ENCODE measurements at places on chromosomes 12 and 14.

- DNase-seq: no peak
These were observed 61.7 kb downstream of the LRFN5 start for GRCh38 chr14:41668356-41668755.

DNA sequence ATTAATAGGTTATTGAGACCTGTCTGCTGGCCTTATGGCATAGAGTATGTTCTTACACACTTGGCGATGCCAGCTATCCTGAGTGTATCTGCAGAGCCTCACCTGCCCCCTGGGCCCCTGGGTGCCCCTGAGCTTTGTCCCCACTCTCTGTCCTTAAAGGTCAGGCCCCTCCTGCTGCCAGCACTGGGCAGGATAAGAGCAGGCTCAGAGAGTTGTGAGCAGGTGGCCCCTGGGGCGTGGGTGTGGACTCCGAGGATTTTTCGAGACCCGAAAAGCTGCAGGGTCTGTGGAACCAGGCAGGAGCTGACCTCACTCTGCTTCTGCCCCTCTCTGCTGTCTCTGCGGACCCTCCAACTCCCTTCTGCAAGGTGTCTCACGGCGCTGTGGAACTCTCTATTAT is 8.2 kb downstream of the HIP1R start:
- DNase-seq: no peak

GRCh38 chr12:58966939-58967338 is 46.6 kb upstream of the LRIG3 start:
- DNase-seq: no peak

DNA sequence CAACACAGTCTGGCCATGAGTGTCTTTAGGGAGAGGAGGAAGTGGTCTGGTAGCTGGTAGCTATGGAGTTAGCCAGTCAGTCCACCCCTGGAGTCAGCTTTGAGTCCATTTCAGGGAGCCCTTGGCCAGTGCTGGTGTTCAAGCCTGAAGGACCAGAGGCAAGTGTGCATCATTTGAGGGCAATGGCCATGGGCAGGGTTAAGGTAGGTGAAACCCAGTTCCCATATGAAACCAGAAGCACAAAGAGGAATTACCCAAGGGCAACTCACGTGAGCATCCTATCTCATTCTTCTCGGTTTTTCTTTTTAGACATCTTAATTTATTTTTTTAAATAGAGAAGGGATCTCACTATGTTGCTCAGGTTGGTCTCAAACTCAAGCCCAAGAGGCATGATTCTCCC is 61.3 kb upstream of the ACTN1 start:
- no peak for DNase-seq

GRCh38 chr14:71321574-71322315 is 414.5 kb downstream of the PCNX1 start:
- DNase-seq: no peak

DNA sequence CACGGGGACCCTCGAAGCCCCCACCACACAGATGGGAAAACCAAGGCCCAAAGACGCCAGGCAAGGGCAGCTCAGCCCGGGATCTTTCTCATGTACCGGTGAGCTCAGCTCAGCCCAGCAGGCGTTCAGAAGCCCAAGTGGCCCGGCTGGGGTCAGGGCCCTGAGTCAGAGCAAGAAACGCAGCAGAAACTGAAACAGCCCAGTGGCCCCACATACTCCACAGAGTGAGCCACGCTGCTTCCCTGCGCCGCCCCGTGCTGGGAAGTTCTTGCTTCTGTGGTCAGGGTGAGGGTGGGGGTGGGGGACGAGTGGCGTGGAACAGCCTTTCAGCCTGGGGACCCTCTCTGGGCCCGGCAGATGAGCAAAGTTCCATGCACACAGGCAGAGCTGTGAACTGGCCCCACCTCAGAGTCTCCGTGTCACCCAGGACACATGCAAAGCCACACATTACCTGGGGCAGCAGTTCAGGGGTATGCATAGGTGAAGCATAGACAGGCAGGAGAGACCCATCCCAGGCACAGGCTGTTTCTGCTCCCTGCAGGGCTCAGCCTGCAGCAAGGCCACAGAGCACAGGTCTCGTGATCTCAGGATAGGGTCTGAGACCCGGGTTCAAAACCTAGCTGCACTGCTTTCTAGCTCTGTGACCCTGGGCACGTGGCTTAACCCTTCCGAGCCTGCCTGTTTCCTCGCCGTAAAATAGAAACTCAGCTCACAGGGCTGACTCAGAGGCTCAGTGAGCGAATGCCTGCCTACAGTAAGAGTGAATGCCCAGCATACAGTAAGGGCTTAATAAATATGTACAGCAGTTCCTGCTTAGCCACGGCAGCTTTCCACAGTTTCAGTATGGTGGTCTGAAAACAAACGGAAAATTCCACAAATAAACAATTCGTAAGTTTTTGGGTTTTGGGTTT is 21.6 kb downstream of the NCOR2 start:
- DNase-seq: peak; percentile 60

GRCh38 chr12:126342866-126343265 is 1277.6 kb downstream of the AACS start:
- DNase-seq: no peak

- DNase-seq: no peak
These were observed 37.8 kb upstream of the DDHD1 start for GRCh38 chr14:53190938-53191337.

DNA sequence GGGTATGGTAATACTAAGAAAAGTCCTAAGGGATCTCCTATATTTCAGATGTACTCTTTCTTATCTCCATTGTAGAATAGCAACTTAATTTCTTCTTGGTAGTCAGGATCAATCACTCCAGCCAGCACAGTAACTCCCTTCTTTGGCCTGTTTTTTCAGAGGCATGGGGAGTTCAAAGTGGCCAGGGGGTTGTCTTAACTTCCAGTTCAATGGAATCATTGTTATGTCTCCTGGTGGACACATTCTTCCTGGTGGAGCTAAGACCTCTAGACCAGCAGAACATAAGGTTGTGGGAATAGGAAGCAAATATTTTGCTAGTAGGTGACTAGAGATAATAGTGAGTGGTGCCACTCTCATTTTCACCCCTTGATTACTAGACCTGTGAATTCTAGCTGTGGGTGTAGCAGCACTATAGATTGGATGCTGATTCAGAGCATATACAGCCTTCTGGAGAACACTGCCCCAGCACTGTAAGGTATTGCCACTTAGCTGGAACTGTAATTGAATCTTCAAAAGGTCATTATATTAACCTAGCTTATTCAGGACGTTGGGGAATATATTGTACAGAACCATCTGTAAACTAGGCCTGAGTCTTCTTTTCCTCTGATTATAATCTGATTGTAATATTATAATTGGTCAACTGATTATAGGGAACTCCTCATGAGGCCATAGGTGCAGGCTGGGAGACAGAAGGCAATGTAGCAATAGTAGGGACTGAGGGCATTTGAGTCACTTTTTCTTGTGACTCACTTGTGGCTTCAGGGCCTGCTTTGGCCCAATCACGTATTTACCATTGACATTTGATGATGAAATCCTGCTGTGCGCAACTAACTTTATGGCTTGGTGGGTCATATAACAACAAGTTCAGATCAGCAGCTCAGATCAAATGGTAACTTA is 60.2 kb upstream of the ATP2B1 start:
- DNase-seq: no peak

DNA sequence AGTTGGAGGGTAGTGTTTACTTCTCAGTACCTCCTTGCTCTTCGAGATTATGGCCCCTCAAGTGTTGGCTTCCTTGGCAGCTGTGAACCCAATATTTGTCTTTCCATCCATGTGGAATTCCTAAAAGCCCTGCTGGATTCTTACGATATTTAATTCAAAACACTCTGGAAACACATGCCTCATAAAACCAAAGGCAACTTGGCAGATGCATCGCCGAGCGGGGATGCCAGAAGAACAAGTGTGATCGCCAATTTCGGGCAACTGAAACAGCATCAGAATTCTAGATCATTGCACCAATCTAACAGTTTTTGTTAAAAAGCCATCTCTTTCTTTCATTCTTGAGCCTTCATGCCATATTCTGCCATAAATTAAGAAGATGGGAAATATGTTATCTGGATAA is 934.4 kb downstream of the AACS start:
- DNase-seq: no peak

- DNase-seq: no peak
These were observed 48.3 kb downstream of the NPAS3 start for GRCh38 chr14:32986791-32987540.

DNA sequence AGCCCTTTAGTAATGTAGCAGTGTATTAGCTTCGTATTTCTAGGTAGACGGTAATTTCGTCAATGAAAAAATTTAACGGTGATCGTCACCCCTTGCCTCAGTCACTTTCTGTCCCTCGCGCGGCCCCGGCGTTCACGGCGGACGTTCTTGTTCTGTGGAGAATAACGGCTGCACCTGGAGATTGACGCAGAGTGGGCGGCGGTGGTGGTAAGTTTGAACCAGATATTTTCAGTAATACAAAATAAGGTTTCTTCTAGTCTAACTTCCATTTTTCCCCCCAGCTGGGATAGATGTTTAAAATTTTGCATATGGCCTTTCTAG is 341 bp downstream of the ZNF10 start:
- DNase-seq: peak; percentile 52

GRCh38 chr14:68942296-68943035 is 36.6 kb downstream of the ACTN1 start:
- DNase-seq: no peak

DNA sequence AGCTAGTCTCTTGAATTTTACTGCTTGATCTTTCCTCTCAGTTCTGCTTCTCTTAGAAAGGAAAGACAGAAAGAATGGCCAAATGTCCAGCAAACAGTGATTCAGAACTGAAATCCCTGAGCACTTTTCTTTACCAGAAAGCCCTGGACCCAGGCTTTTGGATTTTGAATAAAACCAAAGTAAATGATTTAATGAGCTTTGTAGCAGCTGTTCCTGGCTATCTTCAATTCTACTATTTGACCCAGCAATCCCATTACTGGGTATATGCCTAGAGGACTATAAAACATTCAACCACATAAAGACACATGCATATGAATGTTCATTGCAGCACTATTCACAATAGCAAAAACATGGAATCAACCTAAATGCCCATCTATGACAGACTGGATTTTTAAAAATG is 187.2 kb downstream of the PRKD1 start:
- DNase-seq: no peak

DNA sequence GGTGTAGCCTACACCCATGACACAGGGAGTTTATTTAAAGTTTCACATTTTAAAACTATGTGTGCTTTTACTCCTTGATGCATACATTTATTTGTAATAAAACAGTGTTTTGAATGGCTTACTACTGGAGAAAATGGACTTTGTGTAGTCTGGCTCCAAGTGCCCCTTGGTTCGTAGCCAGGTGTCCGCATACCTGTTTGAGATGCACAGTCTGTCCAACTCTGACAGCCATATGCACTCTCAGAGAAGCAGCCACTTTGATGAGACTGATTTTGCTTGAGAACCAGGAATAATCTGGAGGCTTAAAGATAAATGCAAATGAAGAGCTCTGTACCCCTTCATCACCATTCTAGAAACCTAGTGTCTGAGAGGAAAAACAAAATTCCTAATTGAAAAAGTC is 24.0 kb downstream of the RTN1 start:
- no peak for DNase-seq

- DNase-seq: no peak
These were observed 128.1 kb upstream of the HMGA2 start for GRCh38 chr12:65696227-65696626.

DNA sequence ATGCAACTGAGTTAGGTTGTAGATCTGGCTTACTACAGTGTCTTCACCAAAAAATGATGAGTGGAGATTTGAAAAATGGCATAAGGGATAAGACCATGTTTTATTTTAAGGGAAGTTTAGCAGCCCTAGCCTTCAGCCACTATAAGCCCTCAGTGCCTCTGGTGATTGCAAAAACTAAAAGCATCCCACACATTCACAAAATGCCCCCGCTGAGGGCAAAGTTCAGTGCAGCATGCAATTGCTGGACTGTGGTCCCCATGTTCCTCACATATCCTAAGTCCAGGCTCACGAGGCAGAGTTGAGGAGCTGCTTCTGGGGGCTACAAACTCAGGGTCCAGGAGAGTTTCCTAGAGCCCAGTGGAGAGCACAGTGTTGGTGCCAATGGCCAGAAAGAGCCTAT is 29.6 kb upstream of the NCOR2 start:
- no peak for DNase-seq

DNA sequence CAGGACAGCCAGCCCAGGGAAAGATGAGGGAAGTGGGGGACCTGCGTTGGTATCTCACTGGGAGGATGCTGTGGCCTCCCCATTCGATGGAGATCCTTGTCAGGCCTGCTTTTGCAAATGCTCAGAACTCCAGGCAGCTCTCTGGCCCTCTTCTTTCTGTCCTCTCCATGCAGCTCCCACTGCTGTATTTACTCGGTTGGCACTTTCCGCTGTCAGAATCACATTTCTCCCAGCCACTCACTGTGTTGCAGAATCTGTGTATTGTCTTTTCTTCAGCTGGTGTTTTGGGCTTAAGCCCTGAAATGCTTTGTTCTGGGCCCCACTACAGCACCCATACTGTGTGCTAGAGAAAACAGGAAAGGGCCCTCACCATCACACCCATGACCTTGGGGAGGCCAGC is 401.1 kb downstream of the RGS6 start:
- no peak for DNase-seq

GRCh38 chr14:105325716-105326567 is 11.4 kb downstream of the PACS2 start:
- no peak for DNase-seq

- DNase-seq: no peak
These were observed 203.6 kb downstream of the DPF3 start for GRCh38 chr14:72690324-72690723.

- DNase-seq: no peak
These were observed 307.4 kb downstream of the NUAK1 start for GRCh38 chr12:105831372-105831771.

GRCh38 chr12:12159988-12160387 is 89.2 kb downstream of the BCL2L14 start:
- DNase-seq: no peak

- no peak for DNase-seq
These were observed 391.1 kb downstream of the PAWR start for GRCh38 chr12:79299447-79300198.

DNA sequence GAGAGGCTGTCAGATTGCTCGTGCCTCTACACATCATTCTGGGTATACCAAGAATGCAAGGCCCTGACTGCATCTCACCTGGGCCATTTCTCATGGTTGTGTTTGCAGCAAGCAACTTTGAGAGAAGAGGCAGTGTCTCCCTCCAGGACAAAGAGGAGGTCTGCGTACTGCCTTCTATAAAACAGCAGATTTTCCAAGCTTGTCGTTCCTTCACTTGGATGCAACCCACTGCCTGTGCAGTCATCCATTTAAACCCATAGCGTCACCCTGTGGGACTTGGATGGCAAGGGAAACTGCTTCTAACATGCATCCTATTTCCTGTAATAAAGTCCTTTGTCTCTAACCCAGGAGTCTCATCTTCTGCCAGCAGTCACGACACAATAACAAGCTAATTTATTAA is 1.3 kb downstream of the POMT2 start:
- no peak for DNase-seq

DNA sequence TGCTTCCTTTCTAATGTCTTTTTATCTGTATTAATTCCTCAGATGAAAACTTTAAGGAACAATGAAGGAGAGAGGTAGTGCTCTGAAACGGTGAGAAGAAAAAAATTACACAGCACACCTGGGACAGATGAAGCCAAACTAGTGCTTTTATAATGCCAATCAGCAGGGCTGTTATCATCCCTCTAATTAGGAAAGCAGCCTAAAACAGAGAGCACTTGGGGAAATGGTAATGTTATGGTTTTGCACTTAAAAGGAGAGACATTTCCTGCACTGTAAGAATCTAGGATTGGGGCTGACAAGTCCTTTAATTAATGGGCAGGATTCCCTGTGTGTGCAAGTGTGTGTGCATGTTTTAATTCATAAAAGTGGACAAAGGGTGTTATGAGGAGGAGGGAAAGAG is 4.8 kb upstream of the LMO3 start:
- no peak for DNase-seq

Measured in activated CD4-positive, alpha-beta T cell treated with anti-CD3 and anti-CD28 coated beads, Interleukin-2, amount 10 ng/mL, durations not matched to agents 7 days and 5 days (primary cell).